ENCODE measurements at places on chromosomes 12 and 14.

GRCh38 chr12:41944216-41944615 is 200.5 kb downstream of the GXYLT1 start:
- no peak for DNase-seq

- no peak for DNase-seq
Observed at GRCh38 chr12:56684745-56685359, 3.2 kb downstream of the PTGES3 start.

GRCh38 chr12:88982694-88983093 is 369.6 kb downstream of the DUSP6 start:
- DNase-seq, result no peak

DNA sequence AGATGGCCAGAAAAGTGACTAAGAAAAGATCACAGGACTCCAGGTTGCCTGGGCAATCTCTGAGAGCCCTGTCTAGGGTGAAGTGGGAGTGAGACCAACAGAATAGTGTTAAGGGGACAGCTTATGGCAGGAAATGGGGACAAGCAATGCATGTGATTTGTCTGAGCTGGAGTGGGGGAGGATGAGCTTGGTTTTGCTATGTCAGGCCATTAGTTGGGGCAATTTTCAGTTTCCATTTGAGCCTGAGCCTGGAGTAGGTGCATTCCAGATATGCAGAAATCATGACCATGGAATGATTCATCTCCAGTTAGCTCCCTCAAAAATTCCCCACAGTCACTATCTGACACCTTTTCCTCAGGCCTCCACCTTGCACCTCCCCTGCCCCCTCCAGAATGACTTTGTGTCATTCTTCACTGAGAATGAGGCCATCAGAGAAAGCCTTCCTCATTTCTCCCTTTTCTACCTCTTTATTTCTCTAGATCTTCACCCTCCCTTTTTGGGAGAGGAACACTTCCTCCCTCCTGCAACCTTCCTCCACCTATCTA is 150.9 kb upstream of the PLEKHG7 start:
- peak; percentile 50 for DNase-seq

- DNase-seq, result no peak
Observed at GRCh38 chr12:102300824-102301461, 103.3 kb upstream of the PMCH start.

- no peak for DNase-seq
Observed at GRCh38 chr14:91996948-91997371, 42.9 kb downstream of the TRIP11 start.

All from stimulated activated CD4-positive, alpha-beta T cell treated with anti-CD3 and anti-CD28 coated beads, Interleukin-12 subunit alpha, Interleukin-12 subunit beta, amount 100 ng/mL, for 24 hours (primary cell).